ENCODE measurements at places on chromosomes 5 and 9.

- no peak for DNase-seq
Observed at GRCh38 chr9:33306037-33306436, 15.7 kb downstream of the NFX1 start.

DNA sequence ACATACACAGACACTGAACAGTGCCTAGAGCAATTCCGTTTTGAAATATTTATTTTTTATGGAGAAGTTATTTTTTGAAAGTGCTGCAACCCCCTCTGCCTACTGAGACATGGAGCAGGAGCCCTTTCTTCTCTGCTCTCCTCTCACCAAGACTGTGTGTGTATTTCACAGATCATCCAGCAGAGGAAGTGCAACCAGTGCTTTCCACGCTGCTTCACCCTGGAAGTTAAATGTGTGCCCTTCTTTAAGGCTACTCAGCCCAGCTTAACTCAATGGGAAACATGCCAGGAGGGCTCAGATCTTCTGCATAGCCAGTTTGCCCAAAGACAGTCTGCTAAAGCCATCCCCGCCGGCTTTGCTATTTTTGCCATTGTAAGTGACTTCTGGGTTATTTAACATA, 606.3 kb downstream of the TLE1 start:
- DNase-seq, result no peak

GRCh38 chr5:138883211-138883610, 8.1 kb upstream of the LRRTM2 start:
- no peak for DNase-seq

GRCh38 chr5:171850324-171850947, 64.8 kb downstream of the SMIM23 start:
- DNase-seq, result no peak

GRCh38 chr5:52376592-52376991, 411.1 kb upstream of the ITGA1 start:
- no peak for DNase-seq

DNA sequence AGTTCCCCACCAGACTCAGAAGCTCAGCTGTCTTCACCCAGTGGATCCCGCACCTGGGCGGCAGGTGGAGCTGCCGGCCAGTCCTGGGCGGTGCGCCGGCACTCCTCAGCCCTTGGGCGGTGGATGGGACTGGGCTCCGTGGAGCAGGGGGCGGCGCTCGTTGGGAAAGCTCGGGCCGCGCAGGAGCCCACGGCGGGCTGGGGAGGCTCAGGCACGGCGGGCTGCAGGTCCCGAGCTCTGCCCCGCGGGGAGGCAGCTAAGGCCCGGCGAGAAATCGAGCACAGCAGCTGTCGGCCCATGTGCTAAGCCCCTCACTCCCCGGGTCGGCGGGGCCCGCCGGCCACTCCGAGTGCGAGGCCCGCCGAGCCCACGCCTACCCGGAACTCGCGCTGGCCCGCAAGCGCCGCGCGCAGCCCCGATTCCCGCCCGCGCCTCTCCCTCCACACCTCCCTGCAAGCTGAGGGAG, 560.0 kb downstream of the BRINP1 start:
- no peak for DNase-seq

DNA sequence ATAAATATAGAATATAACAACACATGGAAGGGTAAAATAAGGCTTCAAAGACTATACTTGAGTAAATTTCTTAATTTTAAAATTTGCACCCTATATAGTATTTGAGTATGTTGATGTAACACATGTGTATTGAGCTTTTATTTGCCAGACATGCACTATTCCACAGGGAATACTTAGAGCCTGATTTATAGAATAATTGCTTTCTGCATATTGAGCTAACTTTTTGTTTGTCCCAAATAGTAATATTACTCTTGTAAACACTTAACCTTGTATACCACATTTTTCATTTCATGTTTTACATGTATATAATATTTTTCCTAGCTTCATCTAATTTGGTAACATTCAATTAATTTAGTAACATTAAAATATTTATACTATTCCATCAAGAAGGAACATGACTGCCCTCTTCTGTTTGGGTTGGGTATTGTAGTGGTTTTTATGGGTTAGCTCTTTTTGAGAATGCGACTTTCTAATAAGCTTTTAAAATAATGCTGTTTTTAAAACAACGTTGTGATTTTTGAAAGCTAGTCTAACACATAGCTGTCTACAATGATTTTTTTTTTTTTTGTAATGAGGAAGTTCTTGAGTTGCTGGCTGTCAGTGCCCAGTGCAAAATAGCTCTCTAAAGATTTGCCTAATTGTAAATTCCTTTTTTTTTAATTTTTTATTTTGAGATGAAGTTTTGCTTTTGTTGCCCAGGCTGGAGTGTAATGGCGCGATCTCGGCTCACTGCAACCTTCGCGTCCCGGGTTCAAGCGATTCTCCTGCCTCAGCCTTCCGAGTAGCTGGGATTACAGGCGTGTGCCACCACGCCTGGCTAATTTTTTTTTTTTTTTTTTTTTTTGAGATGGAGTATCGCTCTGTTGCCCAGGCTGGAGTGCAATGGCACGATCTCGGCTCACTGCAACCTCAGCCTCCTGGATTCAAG, 4.8 kb downstream of the SUB1 start:
- DNase-seq, result no peak

DNA sequence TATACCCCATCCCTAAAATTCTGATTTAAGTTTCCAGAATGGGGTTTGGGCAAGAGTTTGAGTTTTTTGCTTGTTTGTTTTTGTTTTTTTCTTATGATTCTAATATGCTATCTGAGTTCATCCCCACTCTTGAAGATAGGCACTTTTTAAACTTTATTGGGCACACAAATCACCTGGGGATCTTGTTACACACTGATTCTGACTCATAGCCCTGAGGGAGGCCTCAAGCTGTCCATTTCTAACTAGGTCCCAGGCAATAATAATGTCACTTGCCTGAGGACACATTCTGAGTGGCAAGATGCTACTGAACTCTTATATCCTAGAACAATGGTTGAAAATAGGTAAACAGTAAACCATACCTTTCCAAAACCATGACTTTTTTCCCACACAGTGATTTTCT, 22.8 kb upstream of the ABLIM3 start:
- no peak for DNase-seq

DNA sequence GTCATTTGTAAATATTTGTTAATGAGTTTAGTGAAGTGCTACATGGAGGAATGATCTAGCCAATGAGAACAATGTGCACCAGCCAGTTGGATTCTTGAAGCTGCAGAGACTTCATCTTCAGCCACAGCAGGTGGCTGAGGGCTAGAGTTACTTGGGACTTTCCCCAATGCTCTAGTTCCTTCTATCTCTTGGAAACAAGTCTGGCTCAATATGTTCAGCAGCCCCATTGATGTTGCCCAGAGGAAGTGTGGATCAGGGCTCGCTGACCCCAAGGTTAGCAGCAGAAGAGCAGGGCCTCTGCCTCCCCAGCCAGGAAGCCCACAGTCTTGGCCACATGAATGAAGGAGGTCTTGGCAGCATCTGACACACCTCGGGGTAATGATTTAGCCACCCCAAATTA, 117.5 kb downstream of the SLC1A3 start:
- DNase-seq, result no peak

- no peak for DNase-seq
Observed at GRCh38 chr5:72951671-72952468, 4.0 kb upstream of the FCHO2 start.

DNA sequence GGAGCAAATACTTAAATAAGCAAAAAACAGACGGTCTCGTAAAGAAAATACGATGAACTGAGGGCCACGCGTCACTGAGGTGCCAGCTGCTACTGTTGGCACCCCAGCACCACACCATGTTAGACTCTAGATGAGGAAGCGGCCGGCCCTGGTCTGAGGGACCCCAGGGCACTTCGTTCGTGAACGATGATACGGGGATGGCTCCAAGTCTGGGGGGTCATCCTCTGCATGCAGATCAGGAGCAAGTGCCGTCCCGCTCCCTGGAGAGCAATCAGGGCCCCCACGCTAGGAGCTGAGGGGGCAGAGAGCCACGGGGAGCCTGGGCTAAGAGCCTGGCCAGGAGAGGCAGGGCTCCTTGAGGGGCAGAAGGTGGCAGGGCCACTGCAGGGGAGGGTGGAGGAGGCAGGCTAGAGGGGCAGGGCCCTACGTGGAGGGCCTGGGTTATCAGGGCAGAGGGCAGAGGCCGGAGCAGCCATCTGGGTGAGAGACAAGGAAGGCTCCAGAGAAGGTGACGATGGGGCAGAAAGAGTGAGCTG, 24.1 kb downstream of the SARDH start:
- no peak for DNase-seq

DNA sequence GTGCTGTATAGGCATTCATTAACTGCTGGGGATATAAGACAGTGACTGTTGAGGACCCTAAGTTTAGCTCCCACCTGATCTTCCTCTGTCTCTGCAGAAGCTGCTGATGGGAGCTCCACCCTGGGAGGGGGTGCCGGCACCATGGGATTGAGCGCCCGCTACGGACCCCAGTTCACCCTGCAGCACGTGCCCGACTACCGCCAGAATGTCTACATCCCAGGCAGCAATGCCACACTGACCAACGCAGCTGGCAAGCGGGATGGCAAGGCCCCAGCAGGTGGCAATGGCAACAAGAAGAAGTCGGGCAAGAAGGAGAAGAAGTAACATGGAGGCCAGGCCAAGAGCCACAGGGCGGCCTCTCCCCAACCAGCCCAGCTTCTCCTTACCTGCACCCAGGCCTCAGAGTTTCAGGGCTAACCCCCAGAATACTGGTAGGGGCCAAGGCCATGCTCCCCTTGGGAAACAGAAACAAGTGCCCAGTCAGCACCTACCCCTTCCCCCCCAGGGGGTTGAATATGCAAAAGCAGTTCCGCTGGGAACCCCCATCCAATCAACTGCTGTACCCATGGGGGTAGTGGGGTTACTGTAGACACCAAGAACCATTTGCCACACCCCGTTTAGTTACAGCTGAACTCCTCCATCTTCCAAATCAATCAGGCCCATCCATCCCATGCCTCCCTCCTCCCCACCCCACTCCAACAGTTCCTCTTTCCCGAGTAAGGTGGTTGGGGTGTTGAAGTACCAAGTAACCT, 22.1 kb downstream of the PCDHGC5 start:
- DNase-seq, result no peak

GRCh38 chr5:99763021-99763774, 772.0 kb upstream of the FAM174A start:
- DNase-seq, result no peak

GRCh38 chr9:36946653-36947052, 87.4 kb downstream of the PAX5 start:
- DNase-seq, result no peak

- DNase-seq, result no peak
Observed at GRCh38 chr9:34363619-34364351, 12.9 kb downstream of the MYORG start.

DNA sequence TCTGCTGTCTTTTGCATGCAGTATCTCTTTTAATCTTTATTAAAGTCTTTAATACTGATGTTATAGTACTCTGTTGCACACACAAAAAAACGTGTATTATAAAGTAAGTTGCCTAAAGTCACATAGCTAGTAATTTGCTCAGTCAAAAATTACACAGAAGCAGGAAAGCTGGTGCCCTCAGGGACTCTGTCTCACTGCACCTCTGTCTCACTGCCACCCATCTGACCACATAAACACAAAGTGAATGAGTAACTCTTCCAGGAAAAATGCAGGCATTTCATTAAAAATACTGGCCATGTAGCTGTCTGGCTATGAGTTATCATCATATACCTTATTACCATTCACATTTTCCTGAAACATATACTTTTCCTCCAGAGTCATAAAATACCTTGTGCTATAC, 591.7 kb downstream of the CSNK1G3 start:
- DNase-seq, result no peak

DNA sequence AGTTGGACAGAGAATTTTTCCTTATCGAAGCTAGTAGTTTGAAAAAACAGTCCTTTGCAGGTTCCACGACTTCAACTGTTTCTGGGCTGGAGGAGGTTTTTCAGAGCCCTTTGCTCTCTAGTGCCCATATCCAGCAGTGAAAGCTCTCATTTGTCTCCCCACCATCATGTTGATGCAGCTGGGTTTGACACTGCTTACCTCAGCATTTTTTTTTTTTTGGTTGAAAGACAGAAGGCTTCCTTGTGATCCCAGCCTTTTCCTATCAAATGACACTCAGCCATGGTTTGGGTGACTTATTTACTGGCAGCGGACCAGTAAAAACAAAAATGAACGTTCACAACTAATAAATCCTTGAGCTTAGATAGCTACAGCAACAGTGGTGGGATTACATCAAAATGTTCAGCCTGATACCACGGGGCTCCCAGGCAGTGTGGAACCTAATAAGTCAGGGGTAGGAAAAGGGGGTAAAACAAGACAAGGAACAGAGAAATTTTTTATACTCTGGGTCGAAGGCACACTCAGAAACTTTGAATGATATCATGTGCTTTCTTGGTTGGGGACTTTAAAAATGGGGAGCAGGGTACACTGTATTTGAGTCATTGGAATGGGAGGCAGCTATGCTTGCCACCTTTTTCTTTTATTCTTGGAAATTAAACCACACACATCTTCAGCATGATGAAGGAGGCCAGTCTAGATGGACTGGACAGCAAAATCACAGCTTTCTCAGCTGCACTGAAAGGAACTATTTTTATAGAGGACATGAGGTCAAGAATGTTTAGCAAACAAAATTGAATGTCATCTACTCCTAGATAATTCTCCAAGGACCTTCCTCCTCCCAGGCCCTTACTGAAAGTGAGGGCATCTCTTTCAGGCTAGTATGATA, 308.9 kb upstream of the MPDZ start:
- no peak for DNase-seq

DNA sequence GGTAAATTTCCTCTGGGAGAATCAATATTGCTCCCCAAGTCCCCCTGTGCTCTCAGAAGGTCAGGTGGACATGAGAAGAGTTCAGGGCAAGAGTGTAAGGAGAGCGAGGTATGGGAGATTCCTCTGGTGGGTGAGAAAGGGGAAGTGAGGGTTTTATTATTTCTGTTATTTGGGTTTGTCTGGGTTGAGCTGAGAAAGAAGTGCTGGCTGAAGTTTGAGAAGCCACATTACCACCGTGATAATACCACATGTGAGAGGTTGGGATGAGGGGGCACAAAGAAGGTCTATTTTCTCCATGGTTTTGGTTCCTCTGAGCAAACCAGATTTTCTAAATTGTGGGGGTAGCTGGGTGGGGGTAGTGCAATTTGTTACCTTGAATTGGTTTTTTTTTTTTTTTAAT, 350.4 kb downstream of the OSTF1 start:
- DNase-seq, result no peak

- DNase-seq, result no peak
Observed at GRCh38 chr5:21774281-21774680, 1078.9 kb downstream of the CDH12 start.

DNA sequence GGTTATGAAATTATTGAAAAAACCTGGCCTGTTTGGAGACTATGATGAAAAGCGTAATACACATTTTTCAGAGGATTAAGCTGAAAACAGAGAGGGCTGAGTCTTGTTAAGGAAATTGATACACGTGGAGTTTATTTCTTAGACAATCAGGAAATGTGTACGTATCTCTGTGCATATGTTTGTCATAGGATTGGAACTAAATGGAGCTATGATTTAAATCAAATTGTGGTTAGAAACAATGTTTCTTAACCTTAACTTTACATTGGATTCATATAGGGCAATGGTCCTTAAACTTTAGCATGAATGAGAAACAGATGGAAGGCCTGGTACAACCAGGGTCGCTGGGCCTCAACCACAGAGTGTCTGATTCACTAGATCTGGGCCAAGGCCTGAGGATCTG, 451.6 kb downstream of the CDH18 start:
- DNase-seq, result no peak
